ENCODE measurements at places on chromosomes 4 and X. TPM values are rescaled to one million over a fixed set of nuclear protein-coding genes. Genes with fewer than 3 reads are reported as not detected.

DNA sequence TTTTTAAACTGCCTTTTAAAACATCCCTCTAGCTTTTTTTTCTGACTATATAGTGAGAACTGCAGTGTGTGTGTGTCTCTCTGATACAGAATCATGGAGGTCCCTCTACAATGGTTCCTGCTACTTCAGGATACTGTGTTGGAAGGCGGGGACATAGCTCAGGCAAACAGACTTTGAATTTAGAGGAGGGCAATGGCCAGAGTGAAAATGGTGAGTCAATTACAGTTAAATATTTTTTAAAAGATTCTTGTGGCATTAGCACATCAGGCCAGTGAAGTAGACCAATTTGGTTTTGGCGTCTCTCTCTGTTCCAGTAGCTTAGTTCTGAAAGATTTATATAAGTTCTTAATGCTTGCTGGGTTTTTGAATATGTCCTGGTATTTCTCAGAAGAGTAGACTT, 47.1 kb downstream of the ALG13 start:
- no peak for DNase-seq

GRCh38 chr4:184153781-184154180, 63.9 kb downstream of the ENPP6 start:
- no peak for DNase-seq

DNA sequence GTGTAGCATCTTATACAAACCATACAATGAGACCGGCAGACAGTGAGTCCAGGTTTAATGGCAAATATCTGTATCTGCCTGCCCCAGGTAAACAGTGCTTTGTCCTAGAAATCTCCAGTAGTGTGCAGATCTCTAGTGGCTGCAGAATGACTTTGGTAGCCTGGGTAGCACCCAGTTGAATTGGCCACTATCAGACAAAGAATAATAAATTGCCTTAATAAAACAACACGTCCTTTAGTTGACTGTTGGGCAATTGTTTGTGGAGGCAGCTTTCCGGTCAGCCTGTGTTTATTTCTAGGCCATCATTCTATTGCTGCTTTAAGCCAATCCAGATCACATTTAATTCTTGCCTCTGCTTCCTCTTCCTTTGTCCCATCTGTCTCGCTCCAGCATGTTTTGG, 52.5 kb downstream of the SNX25 start:
- DNase-seq = no peak

GRCh38 chr4:6322761-6323566, 53.3 kb downstream of the WFS1 start:
- DNase-seq = no peak

Gene COX7B2
- polyA plus RNA-seq = not detected
